ENCODE measurements at places on chromosomes 16 and 17.

GRCh38 chr17:77231076-77231871 lies 90.5 kb downstream of the SEC14L1 start:
- no peaks in the 10 kb centered on the region for H3K36me3 ChIP-seq
- H3K27ac ChIP-seq = peak overlapping the region; percentile 6
- no peaks in the 10 kb centered on the region for H3K27me3 ChIP-seq
- H3K4me3 ChIP-seq = no peak overlapping the region
- DNase-seq = no peak

DNA sequence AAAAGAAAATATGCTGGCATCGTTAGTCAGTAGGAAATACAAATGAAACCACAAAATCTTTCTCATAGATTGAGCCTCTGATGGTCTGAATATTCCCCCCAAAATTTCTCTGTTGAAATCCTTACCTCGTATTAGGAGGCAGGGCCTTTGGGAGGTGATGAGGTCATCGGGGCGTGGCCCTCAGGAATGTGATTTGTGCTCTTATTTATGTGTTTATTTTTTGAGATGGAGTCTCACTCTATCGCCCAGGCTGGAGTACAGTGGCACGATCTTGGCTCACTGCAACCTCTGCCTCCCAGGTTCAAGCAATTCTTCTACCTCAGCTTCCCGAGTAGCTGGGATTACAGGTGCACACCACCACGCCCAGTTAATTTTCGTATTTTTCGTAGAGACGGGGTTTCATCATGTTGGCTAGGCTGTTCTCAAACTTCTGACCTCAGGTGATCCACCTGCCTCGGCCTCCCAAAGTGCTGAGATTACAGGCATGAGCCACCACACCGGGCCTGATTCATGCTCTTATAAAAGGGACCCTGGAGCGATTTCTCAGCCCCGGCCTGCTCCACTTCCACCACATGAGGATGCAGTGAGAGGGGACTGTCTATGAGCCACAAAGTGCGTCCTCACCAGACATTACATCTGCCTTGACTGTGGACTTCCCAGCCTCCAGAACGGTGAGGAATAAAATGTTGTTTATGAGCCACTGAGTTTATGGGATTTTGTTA lies 53.1 kb downstream of the DNAH17 start:
- H3K36me3 ChIP-seq = no peaks in the 10 kb centered on the region
- H3K4me3 ChIP-seq = no peak overlapping the region
- DNase-seq = no peak

DNA sequence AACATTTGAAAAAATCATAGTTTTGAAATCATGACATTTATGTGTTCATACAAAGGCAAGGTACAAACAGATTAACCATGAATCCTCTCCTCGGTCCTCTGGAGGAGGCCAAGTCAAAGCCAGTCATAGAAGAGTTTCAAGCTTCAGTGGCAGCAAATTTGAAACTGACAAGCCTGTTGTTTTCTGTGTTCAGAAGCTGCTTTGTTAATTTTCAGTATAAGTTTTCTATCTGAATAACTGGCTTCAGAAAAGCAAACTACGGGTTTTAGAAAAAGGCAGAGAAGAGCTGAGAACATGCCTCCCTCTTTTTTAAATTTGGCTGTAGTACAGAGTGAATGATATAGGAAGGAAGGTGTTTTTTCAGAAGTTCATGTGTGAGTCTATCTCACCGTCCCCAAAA lies 79.6 kb upstream of the CLEC18B start:
- peaks cover 23% of the 10 kb centered on the region for H3K4me1 ChIP-seq
- no peak for DNase-seq
- no peaks in the 10 kb centered on the region for H3K27me3 ChIP-seq
- H3K27ac ChIP-seq = no peak overlapping the region

DNA sequence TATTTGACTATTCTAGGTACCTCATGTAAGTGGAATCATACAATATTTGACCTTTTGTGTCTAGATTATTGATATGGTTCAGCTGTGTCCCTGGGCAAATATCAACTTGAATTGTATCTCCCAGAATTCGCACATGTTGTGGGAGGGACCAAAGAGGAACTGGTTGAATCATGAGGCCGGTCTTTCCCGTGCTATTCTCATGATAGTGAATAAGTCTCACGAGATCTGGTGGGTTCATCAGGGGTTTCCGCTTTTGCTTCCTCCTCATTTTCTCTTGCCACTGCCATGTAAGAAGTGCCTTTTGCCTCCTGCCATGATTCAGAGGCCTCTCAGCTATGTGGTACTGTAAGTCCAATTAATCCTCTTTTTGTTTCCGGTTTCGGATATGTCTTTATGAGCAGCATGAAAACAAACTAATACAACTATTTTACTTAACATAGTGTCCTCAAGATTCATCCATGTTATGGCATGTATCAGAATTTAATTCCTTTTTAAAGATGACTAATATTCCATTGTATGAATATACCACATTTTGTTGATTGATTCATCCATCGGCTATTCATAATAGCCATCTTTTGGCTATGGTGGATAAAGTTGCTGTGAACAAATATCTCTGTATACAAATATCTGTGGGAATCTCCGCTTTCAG lies 129.1 kb downstream of the FTO start:
- no peak for DNase-seq
- no peak overlapping the region for H3K4me3 ChIP-seq
- no peak overlapping the region for H3K27ac ChIP-seq
- H3K4me1 ChIP-seq = peaks cover 5% of the 10 kb centered on the region
- no peaks in the 10 kb centered on the region for H3K27me3 ChIP-seq

DNA sequence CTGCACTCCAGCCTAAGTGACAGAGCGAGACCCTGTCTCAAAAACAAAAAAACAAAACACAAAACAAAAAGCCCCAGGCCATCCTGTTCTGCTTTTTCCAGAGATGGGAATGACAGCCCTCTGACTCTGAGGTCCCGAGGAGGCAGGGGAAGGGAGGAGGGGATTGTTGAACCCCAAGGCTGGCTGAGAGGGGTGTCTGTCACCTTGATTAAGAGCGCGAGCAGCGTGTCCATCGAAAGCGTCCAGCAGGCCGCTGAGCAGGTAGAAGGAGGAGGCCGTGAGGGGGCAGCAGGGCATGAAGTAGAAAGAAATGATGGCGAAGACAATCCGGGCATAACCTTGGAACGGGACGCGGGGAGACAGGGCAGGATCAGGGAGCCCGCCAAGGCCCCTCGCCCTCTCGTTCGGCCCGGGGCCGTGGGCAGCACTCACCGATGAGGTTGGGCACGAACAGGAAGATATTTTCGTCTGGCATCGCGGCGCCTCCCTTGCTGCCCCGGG lies 593 bp downstream of the CDIPT start:
- peaks cover 2% of the 10 kb centered on the region for H3K27me3 ChIP-seq
- peak overlapping the region; percentile 69 for H3K27ac ChIP-seq
- peak overlapping the region; percentile 95 for H3K4me3 ChIP-seq
- H3K36me3 ChIP-seq = no peaks in the 10 kb centered on the region
- DNase-seq = no peak

DNA sequence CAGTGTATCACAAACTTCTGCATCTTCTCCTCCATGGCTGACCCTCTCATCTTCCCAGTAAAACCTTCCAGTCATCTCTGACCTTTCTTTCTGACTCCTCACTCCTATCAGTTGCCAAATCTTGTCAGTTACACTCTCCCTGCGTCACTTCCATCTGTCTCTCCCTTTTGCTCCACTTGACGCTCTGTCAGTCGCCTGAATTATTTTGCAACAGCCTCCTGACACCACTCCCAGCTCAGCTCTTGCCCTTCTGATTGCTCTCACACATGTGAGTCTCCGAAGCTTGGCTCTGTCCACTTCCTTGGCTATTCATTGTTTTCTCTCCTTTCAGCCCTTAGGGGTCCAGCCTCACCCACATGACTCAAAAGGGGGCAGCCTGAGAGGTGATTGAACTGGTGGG lies 27.7 kb downstream of the DHRS7C start:
- H3K36me3 ChIP-seq = no peaks in the 10 kb centered on the region
- H3K27me3 ChIP-seq = peaks cover 38% of the 10 kb centered on the region
- H3K4me3 ChIP-seq = no peak overlapping the region
- H3K27ac ChIP-seq = no peak overlapping the region
- H3K4me1 ChIP-seq = no peaks in the 10 kb centered on the region

Measured in neural crest cell (in vitro differentiated cells).